ENCODE measurements at places on chromosomes 2 and 18.

GRCh38 chr2:179373816-179374215 lies 109.2 kb upstream of the SESTD1 start:
- DNase-seq, result no peak

DNA sequence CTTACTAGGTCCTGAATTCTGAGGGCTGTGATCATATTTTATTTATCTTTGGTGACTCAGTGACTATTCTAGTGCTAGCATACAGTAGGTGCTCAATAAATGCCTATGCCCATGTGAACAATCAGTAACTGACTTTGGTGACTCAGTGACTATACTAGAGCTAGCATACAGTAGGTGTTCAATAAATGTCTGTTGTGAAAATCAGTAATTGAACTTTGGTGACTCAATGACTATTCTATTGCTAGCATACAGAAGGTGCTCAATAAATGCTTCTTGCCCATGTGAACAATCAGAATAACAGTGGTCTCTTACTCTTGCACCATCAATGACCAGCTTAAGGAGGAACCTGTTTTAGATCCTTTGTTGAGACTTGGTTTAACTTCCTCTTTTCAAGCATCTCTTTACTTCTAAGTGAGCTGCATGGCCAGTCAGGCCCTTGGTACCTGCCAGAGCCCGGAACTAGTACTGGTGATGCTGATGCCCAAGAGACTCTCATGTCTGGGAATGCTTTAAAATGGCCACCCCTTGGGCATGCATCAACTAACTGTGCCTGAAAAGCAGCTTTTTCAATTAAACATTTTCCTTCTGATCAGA lies 214.9 kb upstream of the SPRED2 start:
- DNase-seq, result no peak

GRCh38 chr2:176583607-176584006 lies 314.4 kb downstream of the MTX2 start:
- DNase-seq, result no peak

GRCh38 chr2:9252002-9252357 lies 45.4 kb downstream of the ASAP2 start:
- no peak for DNase-seq

Measured in NCI-H526 (cell line).